ENCODE measurements at places on chromosomes 7 and 10. TPM values are rescaled to one million over a fixed set of nuclear protein-coding genes. Genes with fewer than 3 reads are reported as not detected.

Gene ANKRD1
- total RNA-seq: not detected

Gene SPDYE16
- not detected for total RNA-seq

DNA sequence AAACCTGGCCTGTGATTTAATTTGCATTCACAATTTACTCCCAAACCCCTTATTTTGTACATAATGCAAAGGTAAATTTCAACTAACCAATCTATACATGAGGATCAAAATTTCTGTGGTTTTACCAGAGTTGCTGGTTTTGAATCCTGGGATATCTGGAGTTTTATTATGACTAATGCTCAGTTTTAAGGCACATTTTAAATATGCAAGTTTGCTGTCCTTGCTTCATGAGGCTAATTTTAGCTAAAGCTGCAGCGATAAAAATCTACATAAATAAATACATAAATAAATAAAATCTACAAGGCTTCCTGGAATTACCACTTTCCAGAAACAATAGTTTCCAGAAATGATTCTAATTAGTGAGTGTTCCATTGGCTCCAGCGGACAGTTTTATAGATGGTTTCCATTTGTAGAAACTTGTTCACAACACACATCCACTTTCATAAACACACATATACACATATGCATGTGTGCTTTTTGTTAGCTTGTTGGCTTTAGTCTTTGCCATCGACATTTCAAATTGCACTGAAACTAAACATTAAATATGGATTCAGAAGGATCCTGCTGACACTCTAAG is 339.5 kb upstream of the NRP1 start:
- DNase-seq: no peak

DNA sequence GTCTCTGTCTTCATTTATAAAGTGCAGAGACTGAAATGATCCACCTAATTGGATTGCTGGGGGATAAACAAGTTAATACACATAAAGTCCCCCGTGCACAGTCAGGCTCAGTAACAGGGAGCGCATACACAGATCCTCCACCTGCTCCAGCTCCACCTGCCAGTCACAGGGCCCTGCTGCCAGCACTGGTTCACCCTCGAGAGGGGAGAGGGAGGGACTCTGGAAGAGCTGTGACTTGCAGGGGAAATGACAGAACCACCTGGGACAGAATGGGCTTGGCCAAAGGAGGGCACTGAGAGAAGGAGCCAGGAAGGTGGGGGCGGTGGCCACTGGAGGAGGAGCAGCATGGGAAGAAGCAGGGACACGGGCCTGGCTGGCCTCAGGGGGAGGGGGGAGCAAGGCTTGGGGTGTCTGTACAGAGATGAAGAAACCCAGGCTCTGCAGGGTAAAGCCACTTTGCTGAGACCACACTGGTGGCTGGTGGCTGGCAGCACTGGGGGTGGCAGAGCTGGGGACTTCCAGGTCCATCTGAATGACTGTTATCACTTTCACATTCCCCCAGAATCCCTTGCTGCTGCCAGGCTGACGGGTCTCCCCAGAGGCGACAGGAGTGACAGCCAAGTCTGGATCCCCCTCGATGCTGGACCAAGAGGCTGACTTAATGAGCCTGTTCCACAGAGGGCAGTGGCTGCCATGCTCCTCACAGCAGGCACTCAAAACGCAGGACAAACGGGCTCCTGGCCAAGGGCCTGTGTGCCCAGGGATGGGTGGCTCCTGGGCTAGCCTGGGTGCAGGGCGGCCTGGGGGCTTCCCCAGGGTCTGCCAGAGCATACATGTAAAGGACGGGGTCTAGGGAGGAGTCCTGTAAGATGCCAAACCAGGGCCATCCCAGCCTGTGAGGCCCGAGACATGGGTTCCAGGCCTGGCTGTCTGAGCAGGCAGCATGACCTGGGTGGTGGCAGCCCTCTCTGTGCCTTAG is 151.1 kb downstream of the SH3PXD2A start:
- DNase-seq: no peak

DNA sequence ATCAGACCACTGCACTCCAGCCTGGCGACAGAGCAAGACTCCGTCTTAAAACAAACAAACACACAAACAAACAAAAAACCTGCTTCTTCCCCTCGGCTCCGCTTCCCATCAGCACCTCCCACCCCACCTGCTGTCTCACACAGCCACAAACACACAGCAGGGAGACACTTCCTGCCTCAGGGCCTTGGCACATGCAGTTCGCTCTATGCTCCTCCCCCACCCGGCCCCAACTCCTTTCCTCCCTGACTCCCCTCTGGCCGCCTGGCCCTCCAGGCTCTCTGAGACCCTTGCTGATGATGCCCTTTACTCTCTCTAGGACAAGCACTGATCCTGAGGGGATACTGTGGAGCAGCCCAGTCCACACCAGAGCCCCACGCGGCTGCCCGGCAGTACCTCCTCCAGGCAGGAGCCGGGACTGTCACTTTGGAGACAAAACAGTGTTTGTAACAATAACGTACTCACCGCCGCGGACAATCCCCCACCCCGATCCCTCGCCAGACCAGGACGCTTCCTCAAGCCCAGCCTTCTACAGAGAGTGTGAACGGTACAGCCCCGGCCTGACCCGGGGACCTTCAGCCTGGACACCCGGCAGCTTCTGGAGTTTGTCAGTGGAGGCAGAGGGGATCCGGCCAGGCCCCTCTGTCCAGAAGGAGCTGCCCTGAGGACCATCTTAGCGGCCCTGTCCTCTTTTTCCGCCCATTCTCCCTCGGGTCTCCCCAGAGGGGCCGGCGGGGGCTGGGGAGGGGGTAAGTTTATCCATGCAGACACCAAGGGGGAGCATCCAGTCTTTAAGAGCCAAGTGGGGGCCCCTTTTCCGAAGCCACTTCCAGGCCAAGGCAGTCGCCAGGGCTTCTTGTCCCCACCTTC is 50.0 kb upstream of the GTF2IRD1 start:
- DNase-seq: no peak

DNA sequence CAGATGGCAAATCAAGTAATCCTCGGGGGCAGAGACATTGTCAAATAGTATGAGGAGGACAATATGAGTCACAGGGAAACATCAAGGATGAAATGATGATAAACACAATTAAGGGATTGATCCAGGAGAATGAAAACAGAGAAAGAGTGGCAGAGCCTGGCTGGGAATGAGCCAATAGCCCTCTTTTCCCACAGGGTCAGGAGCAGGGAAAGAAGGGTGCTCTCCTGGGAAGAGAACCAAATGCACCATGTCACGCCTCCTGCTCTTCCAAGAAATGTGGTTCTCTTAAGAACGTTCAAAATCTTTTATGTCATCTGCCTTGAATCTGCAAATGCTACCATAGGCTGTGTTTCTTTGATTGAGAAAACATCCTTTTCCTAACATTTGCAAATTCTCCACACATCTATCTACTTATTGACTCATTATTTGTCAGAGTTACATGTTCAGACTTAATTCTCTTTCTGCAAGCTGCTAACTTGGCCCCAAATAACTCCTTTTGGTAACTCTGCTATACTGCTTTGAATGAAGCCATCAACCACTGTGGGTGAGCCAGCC is 50.6 kb downstream of the HIPK2 start:
- no peak for DNase-seq

DNA sequence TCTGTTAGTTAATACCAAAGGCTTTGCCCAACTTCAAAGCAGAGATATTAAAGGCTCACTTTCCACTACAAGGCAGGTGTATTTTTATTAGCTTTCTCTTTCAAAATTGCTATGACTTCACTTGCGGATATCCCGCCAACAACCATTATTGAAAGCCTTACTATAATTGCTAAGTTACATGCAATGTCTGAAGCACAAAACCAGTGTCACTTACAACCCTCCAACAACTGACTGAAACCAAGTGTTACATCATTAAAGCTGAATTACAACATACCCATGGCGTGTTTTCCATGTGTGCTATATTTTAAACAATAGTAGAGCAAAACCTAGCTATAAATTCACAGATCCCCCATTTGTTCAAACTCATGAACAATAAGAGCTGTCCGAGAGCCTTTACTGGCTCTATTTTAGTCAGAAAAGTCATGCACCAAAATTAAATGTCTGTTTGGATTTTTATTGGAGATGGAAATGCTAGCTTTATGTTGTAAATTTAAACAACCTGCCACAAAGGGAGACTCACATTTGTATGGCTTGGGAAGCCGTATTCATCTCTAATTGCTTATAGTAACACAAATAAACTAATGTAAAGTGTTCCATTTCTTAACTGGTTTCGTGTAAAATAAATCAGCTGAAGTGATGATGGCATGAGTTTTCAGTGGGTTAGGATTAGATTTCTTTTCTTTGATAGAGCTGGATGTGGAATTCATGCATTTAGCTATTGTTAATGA is 227.1 kb downstream of the AGMO start:
- no peak for DNase-seq

All from activated T-cell treated with anti-CD3 and anti-CD28 coated beads, Interleukin-2, amount 50 U/mL, for 4 hours (primary cell).